Activated CD4-positive, CD25-positive, alpha-beta regulatory T cell (primary cell): ENCODE measurements at places on chromosomes 2 and 18.

DNA sequence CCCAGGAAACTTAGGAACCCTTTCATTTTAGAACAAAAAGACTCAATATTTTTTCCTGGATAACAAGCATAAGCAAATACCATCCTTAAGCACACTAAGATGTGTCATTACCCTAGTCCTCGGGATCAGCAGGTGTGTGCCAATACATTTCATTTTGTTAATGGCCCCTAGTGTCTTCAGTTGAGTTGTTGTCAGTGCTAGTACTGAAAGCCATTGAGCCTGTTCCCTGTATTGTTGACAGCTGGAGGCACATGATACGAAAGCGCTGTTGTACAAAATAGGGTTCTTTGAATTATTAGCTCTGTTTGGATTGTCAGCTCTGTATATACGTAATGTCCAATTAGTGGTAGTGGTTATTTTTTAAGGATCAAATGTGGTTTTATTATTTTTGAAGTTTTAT, 29.5 kb downstream of the VAPA start:
- DNase-seq = no peak

- no peak for DNase-seq
Observed at GRCh38 chr2:152134488-152135280, 35.8 kb upstream of the CACNB4 start.

DNA sequence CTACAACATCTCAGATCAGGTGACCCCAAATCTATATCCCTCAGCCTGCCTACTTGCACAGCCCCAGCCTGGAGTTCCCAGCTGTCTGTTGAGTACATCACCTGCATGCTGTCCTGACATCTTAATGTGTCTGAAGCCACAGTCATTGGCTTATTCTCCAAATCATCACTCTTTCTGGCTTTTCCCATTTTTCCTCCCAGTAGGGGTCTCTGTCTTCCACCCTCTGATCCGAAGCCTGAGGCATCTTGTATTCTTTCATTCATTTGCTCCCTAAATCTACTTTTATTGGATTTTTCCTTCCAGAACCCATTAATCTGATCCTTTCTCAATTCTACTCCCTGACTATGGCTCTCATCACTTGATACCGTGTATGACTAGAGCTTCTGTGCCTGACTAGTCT, 332.9 kb upstream of the DCC start:
- no peak for DNase-seq

GRCh38 chr2:121356058-121356640, 71.1 kb upstream of the TFCP2L1 start:
- no peak for DNase-seq

DNA sequence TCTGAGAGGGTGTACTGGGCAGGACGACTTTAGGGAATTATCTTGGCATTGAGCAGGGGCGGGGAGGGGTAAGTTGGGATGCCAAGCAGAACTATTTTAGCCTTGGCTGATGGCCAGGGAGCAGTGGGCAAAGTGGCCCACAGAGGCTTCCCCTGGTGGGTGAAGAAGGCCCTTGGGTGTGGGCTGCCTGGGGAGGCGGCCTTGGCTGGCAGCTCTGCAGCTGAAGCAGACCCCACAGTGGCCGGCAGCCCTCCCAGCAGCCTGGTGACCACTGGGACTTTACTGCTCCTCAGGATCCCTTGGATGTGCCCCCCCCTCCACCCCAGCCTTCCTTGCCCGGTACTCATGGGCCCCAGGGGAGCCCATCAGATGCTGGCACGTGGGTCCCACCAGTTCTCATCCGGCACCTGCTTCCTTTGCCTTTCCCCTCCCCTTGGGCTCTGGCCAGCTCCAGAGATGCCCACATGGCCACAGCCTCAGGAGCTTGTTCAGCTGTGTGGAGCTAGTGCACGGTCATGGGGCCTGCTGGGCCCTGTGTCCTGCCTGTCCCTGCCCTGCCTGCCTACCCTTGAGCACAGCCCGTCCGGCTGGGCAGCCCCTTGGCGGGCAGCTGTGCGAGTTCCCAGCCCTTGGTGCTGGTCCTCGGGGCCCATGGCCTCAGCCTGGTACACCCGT, 122.1 kb upstream of the HS6ST1 start:
- DNase-seq = no peak

GRCh38 chr18:13377496-13377895, 158.9 kb downstream of the LDLRAD4 start:
- DNase-seq = no peak

GRCh38 chr2:29518646-29519337, 402.6 kb downstream of the ALK start:
- no peak for DNase-seq

DNA sequence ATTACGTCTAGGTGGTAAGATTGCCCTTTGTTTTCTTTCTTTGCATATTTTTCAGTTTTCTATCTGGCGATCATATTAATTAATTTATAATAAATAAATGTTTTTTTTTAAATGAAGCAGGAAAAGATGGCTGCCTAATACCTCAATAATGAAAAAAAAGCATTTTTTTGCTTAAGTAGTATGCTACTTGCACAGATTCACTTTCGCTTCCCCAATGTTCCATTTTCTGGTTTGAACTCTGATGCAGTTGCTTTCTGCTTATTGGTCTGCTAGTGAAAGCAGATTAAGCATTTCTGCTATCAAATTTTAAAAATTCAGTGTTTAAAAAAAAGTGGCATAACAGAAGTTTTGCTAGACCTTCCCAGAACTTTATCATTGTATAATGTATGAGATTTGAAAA, 11.9 kb upstream of the TMEM182 start:
- DNase-seq = no peak

DNA sequence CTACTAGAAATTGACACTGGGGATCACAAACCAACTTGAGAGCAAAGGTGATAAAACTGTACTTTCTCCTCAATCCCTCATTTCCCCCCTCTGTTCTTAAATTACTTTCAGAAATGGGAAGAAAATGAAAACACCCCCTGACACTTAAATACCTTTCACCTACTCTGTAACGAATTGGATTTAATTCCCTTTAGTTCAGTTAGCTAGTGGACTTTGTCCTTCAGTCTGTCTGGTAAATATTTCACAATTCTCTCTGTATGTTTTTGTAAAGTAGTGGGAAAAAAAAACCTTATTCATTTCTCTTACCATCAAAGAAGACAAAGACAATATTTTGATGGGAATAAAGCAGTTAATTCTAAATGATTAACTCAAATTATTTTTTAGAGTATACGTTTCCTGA, 85.7 kb downstream of the CDH2 start:
- DNase-seq = no peak

- no peak for DNase-seq
Observed at GRCh38 chr18:11419338-11419737, 190.1 kb upstream of the SLC35G4 start.

DNA sequence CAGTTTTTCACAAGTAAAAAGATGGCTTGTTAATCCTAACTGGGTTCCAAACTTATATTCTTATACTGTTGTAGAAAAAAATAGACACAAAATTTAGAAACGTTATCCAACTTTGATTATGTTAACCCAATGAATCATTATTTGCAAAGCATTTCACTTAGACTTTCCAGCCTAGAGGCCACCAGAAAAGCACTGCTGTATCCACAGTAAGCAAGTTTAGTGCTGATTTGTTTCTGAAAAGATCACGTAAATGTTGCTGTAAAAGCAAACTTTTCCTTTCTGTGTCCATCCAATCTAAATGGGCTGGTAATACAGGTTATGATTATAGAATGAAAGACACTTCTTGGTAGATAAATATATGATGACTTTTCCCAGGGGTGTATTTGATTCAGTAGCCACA, 17.6 kb upstream of the BZW1 start:
- DNase-seq = no peak
